ENCODE measurements at places on chromosomes 2 and 18. TPM values are rescaled to one million over a fixed set of nuclear protein-coding genes. Genes with fewer than 3 reads are reported as not detected.

The MC5R gene
- not detected for total RNA-seq

The GALR1 gene
- total RNA-seq = 0.03 TPM

The SCYGR7 gene
- total RNA-seq = not detected

The STK25 gene
- total RNA-seq = 108 TPM

The MROH2A gene
- total RNA-seq = not detected

The LRATD1 gene
- total RNA-seq = 9.1 TPM

The SERPINB3 gene
- not detected for total RNA-seq

The TMEM163 gene
- total RNA-seq = 1.00 TPM

The PAX8 gene
- total RNA-seq = 0.15 TPM

The CDH2 gene
- 9.6 TPM for total RNA-seq

The FAP gene
- 2.0 TPM for total RNA-seq

The MEP1B gene
- not detected for total RNA-seq

The CHRND gene
- not detected for total RNA-seq

The RMND5A gene
- 27.6 TPM for total RNA-seq

The GPATCH11 gene
- total RNA-seq = 3.2 TPM

The SCN9A gene
- total RNA-seq = 2.8 TPM

The SMPD4 gene
- 53.2 TPM for total RNA-seq

The XRCC5 gene
- 206 TPM for total RNA-seq

The GLS gene
- total RNA-seq = 71.2 TPM

The CDH7 gene
- total RNA-seq = 0.07 TPM

The STAT4 gene
- 3.0 TPM for total RNA-seq

The NETO1 gene
- total RNA-seq = not detected

The ITPRIPL1 gene
- total RNA-seq = 0.51 TPM

The CNNM3 gene
- total RNA-seq = 14.9 TPM

The CD207 gene
- total RNA-seq = not detected

The DNPEP gene
- total RNA-seq = 72.9 TPM

The CCDC102B gene
- total RNA-seq = 1.8 TPM

The IGFBP5 gene
- total RNA-seq = 3,071 TPM

The ONECUT2 gene
- total RNA-seq = 0.30 TPM

The REG3G gene
- not detected for total RNA-seq

The LYPD6 gene
- total RNA-seq = 1.2 TPM

The TUBA4B gene
- total RNA-seq = not detected

The ACVR1C gene
- total RNA-seq = 8.7 TPM

The PID1 gene
- total RNA-seq = 32.4 TPM

The ZBTB7C gene
- 22.0 TPM for total RNA-seq

The GTF2A1L gene
- 13.8 TPM for total RNA-seq

The RPL31 gene
- total RNA-seq = 2,695 TPM

The RAX gene
- not detected for total RNA-seq

The C2orf81 gene
- total RNA-seq = 4.5 TPM

The CDKL4 gene
- 1.9 TPM for total RNA-seq

The SERPINB8 gene
- total RNA-seq = 5.8 TPM
